ENCODE measurements at places on chromosomes 5 and 9.

DNA sequence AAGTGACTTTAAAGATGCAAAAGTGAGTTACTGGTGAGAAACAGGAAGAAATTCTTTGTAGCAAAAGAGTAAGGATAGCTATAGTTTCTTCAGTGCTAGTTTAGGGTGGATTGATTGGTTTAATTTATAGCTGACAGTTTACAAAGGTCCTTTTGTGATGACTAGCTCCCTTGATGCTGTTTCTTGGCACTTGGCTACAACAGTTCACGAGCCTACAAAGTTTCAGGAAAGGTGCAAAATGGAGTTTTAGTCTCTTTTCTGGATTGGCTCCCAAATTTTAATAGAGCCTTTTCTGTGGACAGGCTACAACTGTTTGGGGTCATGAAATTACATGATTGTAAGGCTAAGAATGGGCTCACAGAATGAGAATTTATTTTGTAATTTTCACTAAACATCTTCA is 40.9 kb upstream of the BNIP1 start:
- peak; percentile 38 for DNase-seq

DNA sequence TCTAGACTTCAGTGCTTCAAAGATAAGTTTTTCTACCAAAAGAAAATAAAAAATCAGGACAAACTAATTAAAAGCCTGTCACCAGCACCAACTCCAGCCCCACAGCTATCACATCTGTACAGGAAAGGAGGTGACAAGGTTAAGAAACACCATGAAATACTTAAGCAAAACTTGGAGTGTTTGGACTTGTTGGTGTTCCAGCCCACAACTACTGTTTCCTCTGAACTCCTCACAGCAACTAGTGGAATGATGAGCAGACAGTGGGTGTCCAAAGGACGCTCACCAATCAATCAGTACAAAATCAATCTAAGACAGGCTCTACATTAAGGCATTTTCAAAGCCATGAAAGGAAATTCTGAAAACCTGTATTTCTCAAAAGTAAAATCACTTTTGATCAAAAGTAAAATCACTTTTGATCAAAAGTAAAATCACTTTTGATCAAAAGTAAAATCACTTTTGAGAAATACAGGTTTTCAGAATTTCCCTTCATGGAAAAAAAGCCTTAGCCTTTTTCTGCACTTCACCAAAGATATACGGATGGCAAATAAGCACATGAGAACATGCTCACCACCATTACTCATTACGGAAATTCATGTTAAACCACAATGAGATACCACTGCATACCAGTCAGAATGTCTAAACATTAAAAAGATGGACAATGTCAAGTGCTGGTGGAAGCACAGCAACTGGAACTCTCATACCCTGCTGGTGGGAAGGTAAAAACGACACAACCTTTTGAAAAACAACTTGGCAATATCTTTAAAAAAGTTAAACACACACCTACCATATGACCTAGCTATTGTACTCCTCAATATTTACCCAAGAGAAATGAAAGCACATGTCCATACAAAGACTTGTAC is 79.7 kb downstream of the MED27 start:
- no peak for DNase-seq

DNA sequence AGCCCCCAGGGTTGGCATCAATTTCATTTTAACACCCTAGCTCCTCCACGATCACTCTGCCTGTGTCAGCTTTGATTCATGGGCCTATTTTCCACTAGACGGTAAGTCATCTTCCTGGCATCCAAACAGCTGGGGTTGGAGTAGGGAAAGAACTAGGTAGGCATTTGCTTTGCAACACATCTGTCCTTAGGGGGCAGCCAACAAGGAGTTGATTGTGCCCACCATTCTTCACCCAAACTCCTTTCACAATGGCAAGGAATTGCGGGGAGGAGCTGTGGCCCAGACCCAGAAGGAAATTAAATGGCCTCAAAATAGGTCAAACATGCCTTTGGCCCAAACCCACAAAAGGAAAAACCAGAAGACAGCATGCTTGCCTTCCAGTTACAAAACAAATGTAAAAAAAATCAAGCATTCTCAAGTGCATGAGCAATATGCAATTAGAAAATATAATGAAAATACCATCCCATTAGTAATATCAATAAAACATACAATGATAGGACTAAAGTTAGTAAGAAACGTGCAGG is 71.8 kb downstream of the NRG2 start:
- no peak for DNase-seq

- no peak for DNase-seq
Observed at GRCh38 chr5:133990396-133990795, 14.4 kb downstream of the VDAC1 start.

GRCh38 chr5:173001229-173001841 is 17.8 kb downstream of the ATP6V0E1 start:
- DNase-seq = no peak

DNA sequence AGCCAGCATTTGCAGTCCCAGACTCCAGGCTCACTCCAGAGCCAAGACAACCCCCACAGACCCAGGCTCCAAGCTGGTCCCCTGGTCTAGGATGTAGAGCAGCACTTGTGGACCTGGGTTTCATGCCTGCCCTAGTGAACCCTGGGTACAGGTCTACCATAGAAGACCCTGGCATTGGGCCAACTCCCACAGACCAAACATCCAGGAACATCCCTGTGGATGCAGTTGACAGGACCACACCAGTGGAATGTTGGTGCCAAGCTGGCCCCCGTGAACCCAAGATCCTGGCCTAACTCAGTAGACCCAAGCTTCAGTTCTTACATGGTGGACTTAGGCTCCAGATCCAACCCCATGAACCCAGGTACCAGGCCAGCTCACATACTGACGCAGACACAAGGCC is 250.6 kb downstream of the KDM4C start:
- DNase-seq = no peak

- DNase-seq = no peak
Observed at GRCh38 chr5:65760504-65761275, 38.7 kb downstream of the NLN start.

GRCh38 chr9:132903574-132904492 is 25.1 kb downstream of the SPACA9 start:
- DNase-seq = no peak

- DNase-seq = no peak
Observed at GRCh38 chr9:128096616-128097536, 28.8 kb downstream of the SLC25A25 start.

DNA sequence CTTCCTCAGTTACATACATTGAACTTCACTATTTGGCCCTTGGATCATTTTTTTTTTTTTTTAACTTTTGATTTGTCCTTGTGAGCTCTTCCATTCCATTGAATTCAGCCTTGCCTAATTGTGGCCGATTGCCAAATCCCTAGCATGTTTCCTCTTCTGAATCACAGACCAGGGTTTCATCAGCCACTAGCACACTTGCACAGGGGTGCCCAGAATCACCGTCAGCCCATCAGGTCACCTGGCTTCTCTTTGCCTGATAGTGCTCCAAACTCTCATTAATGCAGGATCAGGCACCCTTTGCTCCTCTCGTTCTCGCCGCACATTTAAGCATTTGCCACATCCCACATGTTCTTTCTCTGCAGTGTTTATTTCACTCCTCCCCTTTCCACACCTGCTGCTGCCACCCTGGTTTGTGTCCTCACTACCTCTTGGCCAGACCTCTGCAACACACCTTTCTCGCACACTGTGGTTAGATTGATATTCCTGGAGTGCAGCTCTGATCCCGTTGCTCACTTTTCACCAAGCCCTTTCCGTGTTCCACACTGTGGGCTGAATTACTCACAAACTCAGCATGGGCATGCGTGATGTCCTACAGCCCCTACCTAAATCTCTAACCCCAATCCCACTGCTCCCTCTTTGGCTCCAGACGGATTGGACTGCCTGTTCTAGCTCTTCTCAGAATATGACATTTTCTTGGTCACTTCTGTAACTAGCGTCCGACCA is 9.8 kb downstream of the PIK3R1 start:
- no peak for DNase-seq

- peak; percentile 28 for DNase-seq
Observed at GRCh38 chr9:88303721-88304451, 84.4 kb upstream of the SPIN1 start.

DNA sequence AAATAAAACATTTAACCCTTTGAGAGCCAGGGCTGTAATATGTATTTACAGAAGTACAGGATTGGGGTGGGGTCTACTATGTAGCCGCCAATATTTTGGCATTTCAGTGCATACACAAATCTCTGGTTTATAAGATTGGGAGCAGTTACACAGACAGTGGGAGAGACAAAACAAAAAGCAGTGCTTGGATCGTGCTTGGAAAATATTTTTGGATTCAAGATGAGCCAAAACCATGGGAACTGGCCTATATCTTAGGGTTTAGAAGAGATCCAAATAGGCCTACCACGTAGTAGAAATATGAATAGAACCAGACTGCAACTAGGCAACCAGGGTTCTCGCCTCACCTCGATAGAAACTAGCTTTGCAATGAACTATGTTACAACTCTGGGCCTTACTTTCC is 169.6 kb downstream of the SLC12A2 start:
- no peak for DNase-seq

- no peak for DNase-seq
Observed at GRCh38 chr5:142246-142810, 49.0 kb upstream of the LRRC14B start.

DNA sequence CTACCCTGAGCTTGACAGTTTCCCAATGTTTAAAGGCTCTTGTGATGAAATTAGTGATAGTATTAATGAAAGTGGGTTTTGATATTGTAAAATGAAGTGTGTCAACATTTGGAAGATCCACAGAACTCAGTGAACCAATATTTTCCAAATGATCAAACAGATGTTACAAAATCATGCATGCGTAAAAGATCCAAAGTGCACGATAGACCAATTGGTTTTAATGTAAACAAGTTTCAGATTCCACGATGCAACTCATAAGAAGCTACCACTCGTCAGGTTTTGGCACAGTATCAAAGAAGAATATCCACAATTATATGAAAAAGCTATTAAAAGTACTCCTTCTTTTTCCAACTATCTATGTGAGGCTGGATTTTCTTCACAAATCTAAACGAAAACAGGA is 82.3 kb downstream of the SLC38A9 start:
- DNase-seq = no peak

DNA sequence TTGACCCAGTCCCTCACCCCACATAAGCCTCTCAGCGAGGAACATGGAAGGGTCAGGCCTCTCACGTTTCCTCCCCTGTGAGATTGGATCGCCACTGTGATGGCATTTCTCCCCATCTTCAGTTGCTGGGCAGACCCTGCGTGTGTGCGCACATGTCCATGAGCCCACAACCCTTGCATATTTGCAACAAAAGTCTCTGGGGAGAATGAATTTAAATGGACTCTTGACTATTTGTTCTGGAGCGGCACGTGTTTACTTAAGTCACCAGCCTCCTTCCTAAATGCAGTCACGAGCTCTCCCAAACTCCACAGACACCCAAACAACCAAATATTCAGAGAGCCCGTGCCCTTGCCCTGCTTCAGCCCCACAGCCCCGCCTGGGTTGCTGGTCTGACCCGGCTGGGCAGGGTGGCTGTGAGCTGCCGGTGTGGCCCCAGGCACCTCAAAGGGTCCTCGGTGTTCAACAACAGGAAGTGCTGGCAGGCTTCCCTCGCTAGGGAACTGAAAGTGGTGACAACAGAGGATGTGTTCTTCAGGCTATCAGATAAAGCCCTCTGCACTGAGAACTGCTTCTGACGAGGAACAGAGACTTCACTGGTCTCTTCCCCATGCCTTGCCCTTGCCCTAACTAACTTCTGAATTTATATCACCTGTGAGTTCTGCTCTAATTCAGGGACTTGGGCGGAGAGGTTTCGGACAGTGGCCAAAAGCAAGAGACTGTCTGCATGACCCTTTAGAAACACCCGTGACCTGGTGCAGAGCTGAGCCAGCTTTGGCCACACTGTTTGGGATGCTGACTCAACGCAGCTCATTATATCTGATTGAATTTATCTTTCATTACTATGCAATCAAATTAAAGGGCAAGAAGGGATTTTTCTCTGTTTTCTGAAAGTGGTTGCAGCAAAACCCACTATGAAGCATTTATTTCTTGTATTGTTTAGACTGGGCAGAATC is 19.2 kb upstream of the CD180 start:
- DNase-seq = peak; percentile 6

DNA sequence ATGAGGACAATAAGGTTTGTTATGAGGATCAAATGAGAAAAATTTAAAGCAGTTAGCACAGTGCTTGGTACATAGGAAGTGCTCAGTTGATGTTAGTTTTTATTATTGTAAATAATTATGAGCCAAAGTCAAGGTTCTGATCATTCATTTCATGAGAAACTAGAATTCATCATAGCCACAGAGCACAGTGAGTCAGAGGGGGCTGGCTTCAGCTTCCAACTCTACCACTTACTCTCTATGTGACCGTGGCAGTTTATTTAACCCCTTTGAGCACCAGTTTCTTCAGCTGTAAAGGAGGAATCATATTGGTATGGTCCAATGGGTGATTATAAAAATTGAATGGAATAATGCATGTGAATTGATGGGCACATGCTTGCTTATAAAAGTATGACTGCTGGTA is 39.4 kb downstream of the KLHL3 start:
- no peak for DNase-seq

DNA sequence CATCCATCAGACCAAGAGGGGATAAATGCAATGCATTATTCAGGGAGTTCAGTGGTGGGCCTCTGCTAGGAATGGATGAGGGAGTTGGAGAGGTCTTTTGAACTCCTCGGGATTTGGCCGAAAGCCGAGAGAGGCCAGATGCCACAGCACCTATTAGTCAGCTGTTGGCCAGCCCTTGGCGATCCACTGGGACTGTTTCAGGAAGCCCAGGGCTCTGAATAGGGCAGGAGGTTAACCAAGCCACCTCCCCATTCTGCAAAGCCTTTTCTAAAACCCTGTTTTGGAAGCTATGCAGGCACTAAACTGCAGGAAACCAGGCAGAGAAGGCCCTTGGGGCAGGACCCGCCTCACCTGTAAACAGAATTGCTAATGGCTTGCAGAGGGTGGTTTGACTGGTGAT is 37.8 kb downstream of the ASTN2 start:
- DNase-seq = no peak

DNA sequence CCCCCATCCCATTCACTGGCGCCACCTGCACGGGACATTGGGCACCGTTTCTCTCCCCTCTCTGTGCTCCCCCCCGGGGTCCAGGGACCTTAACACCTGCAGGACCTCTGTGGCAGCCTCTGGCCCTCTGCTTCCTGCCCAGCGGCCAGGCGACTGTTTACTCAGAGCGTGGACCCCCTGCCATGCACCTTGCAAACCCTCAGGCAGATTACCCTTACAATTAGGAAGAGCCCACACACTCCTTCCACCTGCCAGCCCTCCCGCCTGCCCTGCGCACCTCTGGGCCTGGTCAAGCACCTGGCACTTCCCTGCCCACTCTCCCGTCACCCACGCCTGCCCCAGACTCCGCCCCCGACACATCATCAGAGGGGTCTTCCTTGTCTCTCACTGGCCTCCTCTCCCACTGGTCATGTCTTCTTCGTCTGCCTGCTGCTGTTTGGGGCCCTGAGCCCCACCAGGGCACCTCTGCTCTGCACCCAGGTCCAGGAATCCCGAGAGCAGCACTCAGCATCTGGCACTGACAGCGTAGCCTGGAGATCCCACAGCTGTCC is 281.3 kb upstream of the IRX4 start:
- no peak for DNase-seq

Data from COLO829 (cell line).